ENCODE measurements at places on chromosomes 16 and 17. TPM values are rescaled to one million over a fixed set of nuclear protein-coding genes. Genes with fewer than 3 reads are reported as not detected.

Gene PHB1
- total RNA-seq = 92.4 TPM

Gene PIRT
- total RNA-seq = not detected

Gene FLYWCH1
- total RNA-seq = 55.8 TPM

Gene COTL1
- 373 TPM for total RNA-seq

Gene PPY
- total RNA-seq = not detected

Gene MYH10
- total RNA-seq = 49.8 TPM

Gene LCAT
- 6.4 TPM for total RNA-seq

Gene KRT40
- total RNA-seq = 0.14 TPM

Gene TRIM37
- 53.4 TPM for total RNA-seq

Gene KRTAP2-1
- not detected for total RNA-seq

Gene ABCC6
- total RNA-seq = 0.29 TPM

Gene CX3CL1
- total RNA-seq = 0.57 TPM

Gene RNF43
- total RNA-seq = not detected

Gene ABCC3
- total RNA-seq = 31.1 TPM

Gene KCNJ2
- total RNA-seq = 2.9 TPM

Gene PLLP
- total RNA-seq = 0.14 TPM

Gene CTRB1
- not detected for total RNA-seq

Gene TERB1
- total RNA-seq = not detected

Gene THRA
- 31.7 TPM for total RNA-seq

Gene AOC3
- 0.22 TPM for total RNA-seq

Gene MFAP4
- total RNA-seq = 4.0 TPM

Gene SPN
- total RNA-seq = not detected

Gene KRTAP16-1
- not detected for total RNA-seq

Gene CBX8
- total RNA-seq = 9.4 TPM

Gene UBE2Z
- 154 TPM for total RNA-seq
